Gastrocnemius medialis (tissue), 4 donors: ENCODE measurements at places on chromosomes 2 and 18. TPM values are rescaled to one million over a fixed set of nuclear protein-coding genes. Genes with fewer than 3 reads are reported as not detected.

GRCh38 chr18:21701621-21702020 is 3.0 kb downstream of the ABHD3 start:
- peaks cover 12% of the 10 kb centered on the region for H3K4me1 ChIP-seq
- peaks cover 14% of the 10 kb centered on the region for H3K36me3 ChIP-seq
- DNase-seq, result no peak
- no peak overlapping the region for H3K4me3 ChIP-seq

GRCh38 chr2:197103363-197103762 is 176.9 kb upstream of the PGAP1 start:
- no peaks in the 10 kb centered on the region for H3K27me3 ChIP-seq
- DNase-seq, result no peak
- H3K4me3 ChIP-seq, result no peak overlapping the region
- H3K36me3 ChIP-seq, result no peaks in the 10 kb centered on the region
- no peak overlapping the region for H3K27ac ChIP-seq
- H3K4me1 ChIP-seq, result peaks cover 10% of the 10 kb centered on the region

KCNF1 gene
- total RNA-seq, result not detected

HAUS1 gene
- 20.6 TPM for total RNA-seq

SKA1 gene
- total RNA-seq, result not detected

GRCh38 chr2:74039611-74040010 is 54.9 kb downstream of the TET3 start:
- no peak overlapping the region for H3K4me3 ChIP-seq
- H3K36me3 ChIP-seq, result no peaks in the 10 kb centered on the region
- no peak for DNase-seq
- H3K27me3 ChIP-seq, result no peaks in the 10 kb centered on the region
- peaks cover 13% of the 10 kb centered on the region for H3K4me1 ChIP-seq

- DNase-seq, result no peak
- no peaks in the 10 kb centered on the region for H3K36me3 ChIP-seq
- no peak overlapping the region for H3K4me3 ChIP-seq
- H3K27ac ChIP-seq, result no peak overlapping the region
- no peaks in the 10 kb centered on the region for H3K27me3 ChIP-seq
These were observed 386.3 kb upstream of the MYT1L start for GRCh38 chr2:2717406-2717805.

KIF1A gene
- 0.33 TPM for total RNA-seq

GRCh38 chr2:158795195-158795924 is at the start of gene DAPL1:
TSS of gene DAPL1 (plus strand) at chr2:158795317. CDS start at chr2:158795373, 56 bp downstream.
- H3K27me3 ChIP-seq, result no peaks in the 10 kb centered on the region
- no peaks in the 10 kb centered on the region for H3K36me3 ChIP-seq
- no peaks in the 10 kb centered on the region for H3K4me1 ChIP-seq
- no peak within 1 kb of the TSS for H3K27ac ChIP-seq
- no peak within 1 kb of the TSS for H3K4me3 ChIP-seq

GRCh38 chr2:227462462-227462951 is 9.4 kb upstream of the AGFG1 start:
- H3K27ac ChIP-seq, result no peak overlapping the region
- H3K4me1 ChIP-seq, result no peaks in the 10 kb centered on the region
- H3K36me3 ChIP-seq, result no peaks in the 10 kb centered on the region
- H3K4me3 ChIP-seq, result no peak overlapping the region

CCDC85A gene
- total RNA-seq, result 8.2 TPM

DNA sequence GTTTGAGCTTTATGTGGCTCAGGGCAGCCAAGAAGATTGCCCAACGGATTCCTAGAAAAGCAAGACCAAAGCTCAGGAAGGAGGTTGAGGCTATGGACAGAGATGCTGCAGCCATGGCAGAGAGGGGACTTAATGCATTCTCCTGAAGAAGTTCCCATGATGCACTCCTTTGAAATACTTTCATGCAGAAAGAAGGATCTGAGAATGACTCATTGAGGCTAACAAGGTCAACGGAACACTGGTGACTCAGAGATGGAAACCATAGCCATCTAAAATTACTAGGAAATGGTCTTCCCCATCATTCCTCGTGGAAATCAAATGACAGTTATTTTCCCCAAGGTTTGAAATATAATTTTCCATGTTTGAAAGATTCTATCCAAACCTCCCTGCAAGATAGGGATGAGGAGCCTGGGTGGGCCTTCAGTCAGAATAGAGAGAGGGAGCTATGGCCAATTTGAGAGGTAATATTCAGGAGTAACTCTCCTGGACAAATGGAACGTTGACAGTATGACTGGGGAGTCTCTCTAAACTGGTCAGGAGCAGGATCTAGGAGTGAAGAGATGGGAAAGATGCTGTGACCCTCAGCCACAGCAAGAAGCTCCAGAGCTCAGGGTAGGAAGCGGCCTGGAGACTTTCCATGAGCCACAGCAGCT is 63.0 kb downstream of the REEP1 start:
- DNase-seq, result no peak
- no peaks in the 10 kb centered on the region for H3K27me3 ChIP-seq
- no peaks in the 10 kb centered on the region for H3K36me3 ChIP-seq
- peak overlapping the region; percentile 40 for H3K27ac ChIP-seq

DNA sequence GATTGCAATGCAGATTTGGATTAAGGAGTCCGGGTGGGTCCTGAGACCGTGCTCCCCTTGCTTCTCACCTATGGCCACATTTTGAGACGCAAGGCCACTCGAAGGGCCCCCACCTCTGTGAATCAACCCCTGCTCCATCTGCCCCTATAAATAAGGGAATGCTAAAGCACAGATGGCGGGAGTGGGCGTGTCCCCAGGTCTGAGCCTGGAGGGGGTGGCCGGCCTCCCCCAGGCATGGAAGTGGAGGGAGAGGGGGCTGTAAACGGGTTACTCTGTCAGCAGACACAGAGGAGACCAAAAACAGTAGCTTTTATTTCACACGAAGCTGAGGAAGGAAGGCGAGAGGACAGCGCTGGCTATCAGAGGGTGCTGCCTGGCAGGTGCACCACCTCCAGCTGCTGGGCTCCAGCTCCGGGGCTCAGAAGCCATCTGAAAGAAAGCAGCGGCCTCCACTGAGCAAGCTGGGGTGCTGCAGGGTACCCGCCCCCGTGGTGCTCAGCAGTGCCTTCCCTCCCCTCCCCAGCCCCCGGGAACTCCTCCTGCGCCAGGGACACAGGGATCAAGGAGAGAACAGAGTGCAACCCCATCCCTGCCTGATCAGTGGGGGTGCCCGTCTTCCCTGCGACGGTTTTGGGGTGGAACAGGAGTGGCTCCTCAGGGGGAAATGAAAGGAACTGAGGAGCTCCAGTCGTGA is 56.7 kb upstream of the RAB6C start:
- H3K4me3 ChIP-seq, result no peak overlapping the region
- H3K27me3 ChIP-seq, result peaks cover 3% of the 10 kb centered on the region
- H3K4me1 ChIP-seq, result no peaks in the 10 kb centered on the region
- no peak overlapping the region for H3K27ac ChIP-seq
- no peak for DNase-seq

- no peak for DNase-seq
- H3K27ac ChIP-seq, result no peak overlapping the region
- H3K4me3 ChIP-seq, result no peak overlapping the region
- H3K27me3 ChIP-seq, result no peaks in the 10 kb centered on the region
- H3K36me3 ChIP-seq, result no peaks in the 10 kb centered on the region
These were observed 33.7 kb upstream of the LBH start for GRCh38 chr2:30197570-30198192.

CPO gene
- 0.68 TPM for total RNA-seq

TMEM169 gene
- not detected for total RNA-seq

DNA sequence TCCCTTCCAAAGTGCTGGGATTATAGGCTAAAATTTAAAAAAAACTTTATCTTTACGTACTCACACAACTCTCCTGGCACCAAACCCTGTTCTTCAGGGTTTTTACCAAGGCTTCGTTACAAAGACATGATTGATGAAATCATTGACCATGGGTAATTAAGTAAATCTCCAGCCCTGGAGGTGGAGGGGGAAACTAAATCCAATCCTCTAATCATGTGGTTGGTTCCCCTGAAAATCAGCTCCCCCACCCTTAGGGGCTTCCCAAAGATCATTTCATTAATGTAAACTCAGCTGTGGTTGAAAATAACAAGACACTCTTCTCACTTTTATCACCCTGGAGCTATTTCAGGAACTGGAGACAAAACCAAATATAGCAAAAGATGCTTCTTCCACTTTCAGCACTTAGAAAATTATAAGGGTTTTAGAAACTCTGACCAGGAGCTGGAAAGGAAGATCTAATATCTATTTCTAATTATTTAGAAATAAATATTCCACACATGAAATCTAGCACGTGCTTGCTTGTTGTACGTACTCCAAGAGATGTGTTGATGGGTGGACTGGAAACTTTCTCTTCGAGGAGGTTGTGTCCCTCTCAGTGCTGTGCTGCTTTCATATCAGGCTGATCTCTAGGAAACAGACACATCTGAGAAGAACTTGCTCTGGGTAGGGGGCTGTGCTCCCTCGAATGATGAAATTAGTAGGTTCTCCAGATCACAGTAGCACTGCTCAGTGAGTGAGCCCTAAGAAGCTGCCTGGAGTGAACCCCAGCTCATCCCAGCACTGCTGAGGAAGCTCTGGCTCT is 67.2 kb downstream of the SMAD4 start:
- no peaks in the 10 kb centered on the region for H3K4me1 ChIP-seq
- no peak for DNase-seq
- no peak overlapping the region for H3K27ac ChIP-seq
- no peaks in the 10 kb centered on the region for H3K27me3 ChIP-seq
- no peak overlapping the region for H3K4me3 ChIP-seq

GRCh38 chr2:9724565-9724964 is 93.8 kb upstream of the YWHAQ start:
- H3K36me3 ChIP-seq, result no peaks in the 10 kb centered on the region
- H3K27ac ChIP-seq, result no peak overlapping the region
- no peaks in the 10 kb centered on the region for H3K27me3 ChIP-seq
- no peak overlapping the region for H3K4me3 ChIP-seq

MYCN gene
- total RNA-seq, result 0.25 TPM

MEIS1 gene
- total RNA-seq, result 1.6 TPM

GRCh38 chr18:7926526-7926925 is 359.4 kb downstream of the PTPRM start:
- no peaks in the 10 kb centered on the region for H3K27me3 ChIP-seq
- DNase-seq, result peak; percentile 54
- H3K36me3 ChIP-seq, result no peaks in the 10 kb centered on the region
- peaks cover 18% of the 10 kb centered on the region for H3K4me1 ChIP-seq

KCNE4 gene
- 2.2 TPM for total RNA-seq

KLHL41 gene
- total RNA-seq, result 2,952 TPM

DNA sequence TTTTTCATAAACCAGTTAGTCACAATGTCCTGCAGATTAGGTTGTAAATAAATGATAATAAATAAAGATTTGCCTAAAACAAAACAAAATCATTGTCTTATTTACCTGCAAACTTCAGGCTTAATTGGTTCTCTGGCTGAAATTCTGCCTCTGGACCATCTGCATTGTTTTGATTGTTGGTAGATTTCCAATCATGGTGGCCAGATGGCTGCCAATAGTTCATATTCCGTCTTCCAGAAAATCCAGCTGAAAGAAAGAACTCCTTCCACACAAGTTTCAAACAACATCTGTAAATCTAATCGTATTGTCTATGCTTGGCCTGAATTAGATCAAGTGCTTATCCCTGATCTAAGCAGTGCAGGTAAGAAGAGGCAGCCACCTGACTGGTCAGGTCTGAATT is 771.1 kb upstream of the ZEB2 start:
- H3K36me3 ChIP-seq, result no peaks in the 10 kb centered on the region
- DNase-seq, result no peak
- no peak overlapping the region for H3K4me3 ChIP-seq
- H3K27me3 ChIP-seq, result no peaks in the 10 kb centered on the region
- H3K27ac ChIP-seq, result no peak overlapping the region

ZNF516 gene
- 8.4 TPM for total RNA-seq

DNA sequence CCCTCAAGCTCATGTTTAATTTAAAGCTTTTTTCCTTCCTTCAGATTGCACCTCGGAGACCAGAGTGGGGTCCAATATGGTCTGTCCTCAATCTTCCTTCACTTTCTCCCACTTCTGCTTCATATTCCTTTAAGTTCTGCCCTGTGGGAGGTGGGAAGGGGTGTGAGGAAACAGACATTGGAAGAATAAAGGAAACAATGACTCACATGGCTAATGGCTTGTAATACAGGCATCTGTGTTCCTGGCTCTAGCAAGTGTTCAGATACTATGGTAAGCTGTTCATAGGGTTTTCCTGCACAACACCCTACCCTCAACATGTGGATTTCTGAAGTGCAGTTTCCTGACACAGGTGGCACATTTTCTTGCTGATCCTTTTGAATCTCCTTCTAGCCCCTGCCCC is 209.5 kb downstream of the PIK3C3 start:
- no peak overlapping the region for H3K4me3 ChIP-seq
- H3K27me3 ChIP-seq, result no peaks in the 10 kb centered on the region
- no peak for DNase-seq
- H3K27ac ChIP-seq, result no peak overlapping the region
- no peaks in the 10 kb centered on the region for H3K4me1 ChIP-seq

NMUR1 gene
- 0.07 TPM for total RNA-seq

GRCh38 chr2:200239216-200239615 is 67.3 kb upstream of the SPATS2L start:
- no peaks in the 10 kb centered on the region for H3K27me3 ChIP-seq
- H3K27ac ChIP-seq, result no peak overlapping the region
- no peaks in the 10 kb centered on the region for H3K36me3 ChIP-seq
- no peak for DNase-seq
- H3K4me1 ChIP-seq, result no peaks in the 10 kb centered on the region

DNA sequence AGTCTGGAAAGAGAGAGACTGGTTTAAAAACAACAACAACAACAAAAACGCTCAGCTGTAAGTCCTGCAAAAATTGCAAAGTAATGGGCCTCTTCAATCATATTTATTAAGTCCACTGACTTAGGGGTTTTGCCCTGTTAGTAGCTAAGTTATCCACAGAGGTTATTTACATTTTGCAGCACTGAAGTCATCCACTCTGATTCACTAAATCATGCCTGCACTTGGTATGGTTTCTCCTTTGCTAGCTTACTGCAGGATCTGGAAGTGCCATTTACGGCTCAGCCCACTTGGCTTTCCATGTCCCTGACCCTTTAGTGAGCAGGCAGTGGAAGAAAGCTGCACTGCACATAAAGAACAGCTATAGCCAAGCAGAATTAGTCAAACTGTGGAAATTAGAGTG is 484.4 kb downstream of the NRXN1 start:
- no peak overlapping the region for H3K27ac ChIP-seq
- H3K36me3 ChIP-seq, result no peaks in the 10 kb centered on the region
- H3K4me3 ChIP-seq, result no peak overlapping the region
- H3K27me3 ChIP-seq, result no peaks in the 10 kb centered on the region
- DNase-seq, result no peak

GRCh38 chr18:21242780-21243401 is 859 bp downstream of the GREB1L start:
- H3K4me1 ChIP-seq, result no peaks in the 10 kb centered on the region
- H3K27me3 ChIP-seq, result no peaks in the 10 kb centered on the region
- peak; percentile 14 for DNase-seq
- H3K27ac ChIP-seq, result peak overlapping the region; percentile 57

DNA sequence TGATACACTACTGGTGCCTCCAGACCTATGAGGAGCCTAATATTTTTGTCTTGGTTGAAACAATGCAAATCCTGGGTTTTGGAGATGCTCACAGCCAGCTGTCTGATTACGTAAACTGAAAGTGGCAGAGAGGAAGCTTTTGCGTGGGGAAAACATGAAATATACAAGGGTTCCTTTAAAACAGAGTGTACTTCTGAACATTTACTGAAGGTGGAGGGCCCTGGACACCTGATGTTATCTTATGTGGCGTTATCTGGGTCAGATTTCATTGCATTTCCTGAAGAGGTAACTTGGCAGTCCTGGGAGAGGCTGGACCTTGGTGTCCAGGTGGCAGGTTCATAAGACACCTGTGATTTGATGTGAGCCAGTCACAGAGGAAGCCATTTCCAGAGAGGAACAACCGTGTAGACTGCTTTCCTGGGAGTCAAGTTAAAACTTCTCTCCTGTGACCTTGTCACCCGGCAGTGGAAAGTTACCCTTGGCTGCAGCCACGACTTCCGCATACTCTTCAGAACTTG is 105.0 kb downstream of the NEDD4L start:
- no peaks in the 10 kb centered on the region for H3K4me1 ChIP-seq
- no peaks in the 10 kb centered on the region for H3K27me3 ChIP-seq
- H3K36me3 ChIP-seq, result no peaks in the 10 kb centered on the region
- no peak for DNase-seq
- no peak overlapping the region for H3K4me3 ChIP-seq
